ENCODE measurements at places on chromosomes 16 and 17. TPM values are rescaled to one million over a fixed set of nuclear protein-coding genes. Genes with fewer than 3 reads are reported as not detected.

Gene TMC7
- 0.08 TPM for total RNA-seq

Gene MYO1D
- total RNA-seq = 22.9 TPM

Gene KRT15
- total RNA-seq = not detected

Gene CD300LB
- 0.08 TPM for total RNA-seq

DNA sequence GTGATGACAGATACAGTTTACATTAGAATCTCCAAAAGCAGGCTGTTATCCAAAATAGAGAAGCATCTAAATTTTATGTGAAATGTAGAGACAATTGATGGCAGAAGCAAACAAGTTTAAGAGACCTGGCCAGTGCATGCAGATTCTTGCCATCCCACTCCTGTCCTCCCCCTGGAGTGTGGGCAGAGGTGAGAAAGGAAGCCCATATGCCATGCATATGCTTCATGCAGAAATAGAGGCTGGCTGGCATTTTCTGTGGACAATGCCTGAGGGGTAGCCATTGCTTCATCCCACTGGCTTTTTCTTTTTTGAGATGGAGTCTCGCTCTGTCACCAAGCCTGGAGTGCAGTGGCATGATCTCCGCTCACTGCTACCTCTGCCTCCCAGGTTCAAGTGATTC, 382.1 kb downstream of the RBFOX1 start:
- no peaks in the 10 kb centered on the region for H3K4me1 ChIP-seq
- no peaks in the 10 kb centered on the region for H3K36me3 ChIP-seq
- H3K27ac ChIP-seq = no peak overlapping the region
- no peak overlapping the region for H3K4me3 ChIP-seq

Gene SYCE1L
- not detected for total RNA-seq

Gene KRTAP2-1
- total RNA-seq = not detected

- DNase-seq = peak; percentile 81
- peaks cover 22% of the 10 kb centered on the region for H3K4me1 ChIP-seq
- H3K27me3 ChIP-seq = peaks cover 8% of the 10 kb centered on the region
- H3K36me3 ChIP-seq = no peaks in the 10 kb centered on the region
Measured at GRCh38 chr17:61412143-61412859, 12.7 kb downstream of the TBX2 start.
